Tracheal epithelial cell (primary cell): ENCODE measurements at places on chromosomes 4 and X. TPM values are rescaled to one million over a fixed set of nuclear protein-coding genes. Genes with fewer than 3 reads are reported as not detected.

Gene GPR34
- total RNA-seq: not detected in 2 replicates

Gene ATP6AP2
- total RNA-seq: 82.4 and 112 TPM in 2 replicates

Gene JAKMIP1
- not detected in 2 replicates for total RNA-seq

Gene TSPYL2
- 5.1 and 5.5 TPM in 2 replicates for total RNA-seq

Gene CNKSR2
- 0.24 and 0.43 TPM in 2 replicates for total RNA-seq

Gene LINC00632
- total RNA-seq: under 0.01 TPM in 1 of 2 replicates, not detected in the other
